ELR (cell line): ENCODE measurements at places on chromosomes 12 and 14.
A peak's percentile ranks its signal among the peaks of the same experiment; 100 is the strongest.

DNA sequence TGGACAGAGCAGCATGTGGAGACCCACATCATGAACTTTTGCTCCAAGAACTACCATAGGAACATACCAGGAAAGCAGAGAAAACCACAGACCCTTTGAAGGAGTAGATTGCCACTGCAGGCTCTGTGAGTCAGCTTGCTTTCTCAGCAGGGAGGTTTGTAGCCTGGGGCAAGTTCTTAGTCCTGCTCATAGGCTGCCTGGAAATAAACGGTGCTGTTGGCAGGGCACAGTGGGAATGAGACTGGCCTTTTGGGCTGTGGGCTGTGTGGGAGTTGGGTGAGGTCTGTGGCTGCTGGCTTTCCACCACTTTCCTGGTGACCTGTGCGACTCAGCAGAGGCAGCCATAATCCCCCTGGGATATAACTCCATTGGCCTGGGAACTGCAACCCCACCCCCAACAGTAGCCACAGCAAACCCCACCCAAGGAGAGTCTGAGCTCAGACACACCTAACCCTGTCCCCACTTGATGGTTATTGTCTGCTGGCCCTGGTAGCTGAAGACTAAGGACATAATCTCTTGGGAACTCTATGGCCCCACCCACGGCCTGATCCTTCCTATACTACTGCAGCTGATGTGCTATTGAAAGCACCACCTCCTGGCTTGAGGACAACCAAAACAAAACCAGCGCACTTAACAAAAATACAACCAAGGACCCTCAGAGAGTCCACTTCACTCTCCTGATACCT is 192.1 kb upstream of the GARIN6 start:
- DNase-seq = peak; percentile 95

DNA sequence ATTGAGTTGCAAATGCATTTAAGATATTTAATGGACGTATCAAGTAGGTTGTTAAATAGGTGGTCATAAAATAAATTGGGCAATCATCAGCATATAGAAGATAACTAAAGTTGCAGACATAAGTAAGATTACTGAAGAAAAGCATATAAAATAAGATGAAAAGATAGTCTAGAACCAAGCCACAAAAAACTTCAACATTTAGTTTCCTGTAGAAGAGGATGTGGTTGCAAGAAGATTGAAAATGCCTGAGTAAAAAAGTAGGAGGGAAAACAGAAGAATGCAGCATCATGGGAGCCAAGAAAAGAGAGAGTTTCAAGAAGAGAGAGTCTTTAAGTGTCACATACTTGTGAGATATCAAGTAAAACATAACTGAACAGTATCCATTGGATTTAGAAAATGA is 17.6 kb upstream of the SLC16A7 start:
- no peak for DNase-seq

- peak; percentile 81 for DNase-seq
Measured at GRCh38 chr12:26239122-26239851, 43.9 kb downstream of the SSPN start.

- DNase-seq = no peak
Measured at GRCh38 chr14:60975551-60975950, 5.3 kb downstream of the TRMT5 start.

GRCh38 chr12:52693261-52693660 is 10.1 kb downstream of the KRT77 start:
- no peak for DNase-seq

DNA sequence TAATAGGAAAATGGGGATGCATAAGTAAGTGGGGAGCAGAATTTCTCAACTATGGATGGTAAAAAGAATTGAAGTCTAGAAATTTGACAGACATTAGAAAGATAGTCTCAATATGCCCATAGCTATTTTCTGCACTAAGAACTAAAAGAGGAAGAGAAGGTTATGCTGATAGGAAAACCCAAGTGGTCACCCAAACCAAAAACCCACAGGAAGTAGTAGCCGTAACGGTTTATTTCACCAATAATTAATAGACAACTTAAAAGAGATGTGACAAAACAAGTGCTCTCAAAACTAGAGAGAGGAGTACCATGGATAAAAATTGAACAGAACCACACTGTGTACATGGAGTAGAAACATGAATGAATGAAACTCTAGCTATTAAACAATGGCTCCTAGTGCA is 295.4 kb downstream of the FSCB start:
- DNase-seq = no peak

GRCh38 chr14:70289138-70289537 is 70.3 kb downstream of the COX16 start:
- DNase-seq = no peak

- DNase-seq = no peak
Measured at GRCh38 chr14:104974146-104974541, 4.0 kb downstream of the AHNAK2 start.

DNA sequence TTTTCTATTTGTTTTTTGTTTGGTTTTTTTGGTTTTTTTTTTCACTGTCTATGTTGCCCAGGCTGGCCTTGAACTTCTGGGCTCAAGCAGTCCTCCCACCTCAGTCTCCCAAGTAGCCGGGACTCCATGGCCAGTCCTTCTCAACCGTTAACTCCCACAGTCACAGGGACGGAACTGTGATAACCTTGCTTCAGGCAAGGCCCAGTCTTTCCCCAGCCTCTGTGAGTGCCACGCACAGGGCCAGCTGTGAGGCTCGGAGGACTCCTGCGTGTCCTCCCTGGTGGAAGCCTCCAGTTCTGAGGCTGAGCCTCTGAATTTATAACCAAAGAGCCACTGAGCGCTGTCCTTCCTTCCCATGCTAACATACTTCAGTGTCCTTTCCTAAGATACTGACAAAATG is 23.7 kb downstream of the PSMC1 start:
- no peak for DNase-seq
